ENCODE measurements at places on chromosomes 4 and X.

- DNase-seq, result no peak
These were observed 16.3 kb downstream of the PTTG2 start for GRCh38 chr4:37976507-37976906.

DNA sequence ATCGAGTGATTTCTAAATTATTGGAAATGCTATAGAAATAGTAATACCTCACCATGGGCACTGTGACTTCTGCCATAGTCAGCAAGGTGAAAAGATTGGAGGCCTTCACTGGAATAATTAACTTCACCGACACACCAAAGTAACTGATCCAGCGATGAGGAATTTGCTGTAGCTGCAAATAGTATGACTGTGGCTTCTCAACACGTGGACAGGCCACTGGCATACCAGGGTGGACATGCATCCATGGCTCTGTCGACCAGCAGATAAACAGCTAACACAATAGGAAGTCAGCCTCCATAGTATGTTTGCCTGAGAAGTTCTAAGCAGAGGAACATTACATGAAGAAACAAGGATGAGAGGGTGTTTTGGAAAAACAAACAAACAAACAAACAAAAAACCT lies 10.9 kb upstream of the FAT4 start:
- DNase-seq, result no peak

GRCh38 chr4:188300385-188300784 lies 161.1 kb downstream of the TRIML1 start:
- no peak for DNase-seq

- DNase-seq, result no peak
These were observed 82.5 kb downstream of the FAT4 start for GRCh38 chr4:125397226-125397625.

DNA sequence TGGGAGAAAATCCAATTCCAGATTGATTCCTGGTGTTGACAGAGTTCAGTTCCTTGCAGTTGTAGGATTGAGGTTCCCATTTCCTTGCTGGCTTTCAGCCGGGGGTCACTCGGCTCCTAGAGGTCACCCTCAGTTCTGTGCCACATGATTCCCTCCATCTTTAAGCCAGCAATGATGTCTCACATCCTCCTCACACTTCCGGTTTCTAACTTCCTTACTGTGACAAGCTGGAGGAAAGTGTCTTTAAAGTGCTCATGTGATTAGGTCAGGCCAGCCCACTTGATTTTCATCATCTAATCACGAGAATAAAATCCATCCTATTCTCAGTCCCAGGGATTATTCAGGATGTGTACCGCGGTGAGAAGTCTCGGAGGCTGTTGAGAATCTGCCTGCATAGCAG lies 19.4 kb upstream of the SMIM31 start:
- DNase-seq, result no peak

DNA sequence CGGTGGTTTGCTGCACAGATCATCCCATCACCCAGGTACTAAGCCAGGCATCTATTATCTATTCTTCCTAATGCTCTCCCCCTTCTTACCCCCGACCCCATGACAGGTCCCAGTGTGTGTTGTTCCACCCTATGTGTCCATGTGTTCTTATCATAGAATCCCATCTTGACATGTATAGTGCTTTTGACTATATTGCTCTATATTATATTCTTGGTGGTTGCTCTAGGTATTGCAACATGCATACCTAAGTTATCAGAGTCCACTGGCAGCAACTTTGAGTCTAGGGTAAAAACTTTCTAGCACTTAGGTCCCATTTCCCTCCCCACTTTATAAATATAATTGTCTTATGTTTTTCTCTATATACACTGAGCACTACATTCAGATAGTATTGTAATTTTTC lies 170.3 kb downstream of the TBX22 start:
- no peak for DNase-seq

GRCh38 chr4:48908687-48909086 lies 2.1 kb upstream of the OCIAD2 start:
- no peak for DNase-seq

DNA sequence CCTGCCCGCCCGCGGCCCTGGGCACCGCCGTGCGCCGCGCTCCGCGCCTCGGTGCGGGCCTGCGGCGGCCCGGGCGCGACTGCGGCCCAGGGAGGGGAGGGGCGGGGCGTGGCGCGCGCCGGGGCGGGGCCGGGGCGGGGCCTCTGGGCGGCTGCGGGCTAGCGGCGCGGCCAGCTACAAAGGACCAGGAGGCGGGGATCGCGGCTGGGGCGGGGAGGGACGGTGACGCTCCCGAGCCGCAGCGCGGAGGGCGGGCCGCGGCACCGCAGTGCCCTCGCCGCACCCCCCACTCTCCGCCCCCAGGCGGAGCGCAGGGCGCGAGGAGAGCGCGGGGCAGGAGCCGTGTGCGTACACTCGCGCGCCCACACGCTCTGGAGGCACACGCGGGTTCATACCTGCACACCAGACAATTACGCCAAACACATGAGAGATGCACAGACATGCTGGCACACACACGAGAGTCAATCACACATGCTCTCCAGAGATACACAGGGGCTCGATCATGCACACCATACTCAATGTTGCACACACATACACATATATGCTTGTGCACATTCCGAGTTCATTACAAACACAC lies at the start of gene CRMP1:
Gene CRMP1 (minus strand): TSS at position 83 of the 577 bp plus-strand sequence. CDS start 117 bp downstream, outside the sequence.
- DNase-seq, result no peak

DNA sequence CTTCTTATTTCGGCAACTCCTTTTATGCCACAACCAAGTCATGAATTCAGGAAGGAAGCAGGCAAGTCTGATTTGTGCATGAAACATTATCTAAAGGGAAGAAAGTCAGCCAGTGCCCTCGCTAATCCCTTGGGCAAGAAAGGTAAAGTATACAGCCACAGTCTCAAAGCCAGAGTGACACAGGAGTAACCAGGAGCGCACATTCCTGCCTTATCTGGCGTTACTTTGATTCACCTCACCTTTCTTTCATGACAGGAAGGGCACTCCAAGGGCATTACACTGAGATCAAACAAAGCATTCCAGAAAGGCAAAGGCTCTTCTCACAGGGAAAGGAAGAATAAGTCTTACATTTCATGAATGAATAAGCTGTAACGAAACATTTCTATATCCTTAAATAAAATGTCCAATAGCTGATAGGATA lies 38.8 kb downstream of the FAT1 start:
- no peak for DNase-seq

DNA sequence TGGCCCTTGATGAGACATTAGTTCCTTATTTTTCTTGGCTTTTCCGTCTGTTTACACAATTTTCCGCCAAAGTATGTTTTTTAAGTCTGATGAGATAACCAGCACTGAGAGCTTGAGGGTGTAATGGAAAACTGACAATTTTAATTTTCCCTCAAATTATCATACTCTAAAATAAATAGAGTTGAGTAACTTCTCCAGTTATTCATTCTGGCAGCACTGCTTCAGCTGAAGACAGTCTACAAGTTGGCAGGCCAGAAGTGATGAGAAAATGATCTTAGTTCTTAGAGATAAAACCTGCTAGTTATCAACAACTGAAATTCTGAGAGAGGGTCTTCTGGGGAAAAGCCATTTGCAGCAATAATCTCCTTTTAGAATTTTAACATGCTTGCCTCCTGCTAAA lies 241.6 kb upstream of the TET2 start:
- no peak for DNase-seq

GRCh38 chr4:113080050-113080449 lies 30.6 kb downstream of the ANK2 start:
- DNase-seq, result no peak

DNA sequence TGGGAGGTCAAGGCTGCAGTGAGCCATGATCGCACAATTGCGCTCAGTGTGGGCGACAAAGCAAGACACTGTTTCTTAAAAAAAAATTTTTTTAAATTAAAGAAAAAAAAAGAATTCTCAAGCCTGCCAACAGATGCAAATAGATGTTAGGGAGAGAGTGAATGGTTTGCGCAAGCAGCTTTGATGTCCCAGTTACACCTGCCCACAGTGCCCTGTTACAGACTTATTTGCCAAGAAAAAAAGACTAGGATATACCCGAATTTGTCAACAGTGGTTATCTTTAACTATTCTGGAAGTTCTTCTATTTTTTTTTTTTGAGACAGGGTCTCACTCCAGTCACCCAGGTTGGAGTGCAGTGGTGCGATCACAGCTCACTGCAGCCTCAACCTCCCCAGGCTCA lies 44.3 kb upstream of the UGDH start:
- DNase-seq, result no peak

DNA sequence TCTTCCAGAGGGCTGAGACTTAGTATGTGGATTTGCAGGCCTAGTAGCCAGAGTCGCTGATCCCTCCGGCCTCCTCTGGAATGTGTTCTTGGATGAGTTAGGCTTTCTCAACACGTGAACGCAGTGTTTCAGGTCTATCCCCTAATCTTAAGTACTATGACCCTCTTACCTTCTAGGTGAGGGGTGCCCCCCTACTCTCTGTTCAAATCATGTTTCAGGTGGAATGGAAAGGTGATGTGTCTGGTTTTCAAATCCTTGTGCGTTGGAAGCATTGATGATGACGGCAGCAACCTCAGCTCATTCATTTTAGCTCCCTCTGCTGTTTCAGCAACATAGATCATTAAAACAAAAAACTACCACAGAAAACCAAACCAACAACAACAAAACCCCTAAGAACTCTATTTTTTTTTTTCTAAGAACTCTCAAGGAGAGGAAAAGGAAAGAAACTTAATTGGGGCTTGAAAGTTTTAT lies 56.4 kb downstream of the RWDD4 start:
- no peak for DNase-seq

DNA sequence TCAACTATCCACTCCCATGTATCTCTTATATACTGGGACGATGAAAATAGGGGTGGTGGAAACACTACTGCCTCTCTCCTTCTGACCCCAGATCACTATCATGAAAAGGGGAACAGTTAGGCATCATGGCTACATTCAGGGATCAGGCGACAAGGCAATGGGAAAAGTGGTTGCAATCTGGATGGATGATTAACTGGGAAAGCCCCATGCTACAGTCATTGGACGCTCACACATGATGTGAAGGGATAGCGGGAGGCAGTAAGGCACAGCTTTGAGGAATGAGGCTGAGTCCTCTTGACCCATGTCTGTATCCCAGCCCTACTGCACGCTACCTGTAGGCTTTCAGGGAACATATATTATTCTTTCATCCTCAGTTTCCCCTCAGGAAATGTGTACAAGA lies 10.2 kb downstream of the GASK1B start:
- DNase-seq, result no peak

DNA sequence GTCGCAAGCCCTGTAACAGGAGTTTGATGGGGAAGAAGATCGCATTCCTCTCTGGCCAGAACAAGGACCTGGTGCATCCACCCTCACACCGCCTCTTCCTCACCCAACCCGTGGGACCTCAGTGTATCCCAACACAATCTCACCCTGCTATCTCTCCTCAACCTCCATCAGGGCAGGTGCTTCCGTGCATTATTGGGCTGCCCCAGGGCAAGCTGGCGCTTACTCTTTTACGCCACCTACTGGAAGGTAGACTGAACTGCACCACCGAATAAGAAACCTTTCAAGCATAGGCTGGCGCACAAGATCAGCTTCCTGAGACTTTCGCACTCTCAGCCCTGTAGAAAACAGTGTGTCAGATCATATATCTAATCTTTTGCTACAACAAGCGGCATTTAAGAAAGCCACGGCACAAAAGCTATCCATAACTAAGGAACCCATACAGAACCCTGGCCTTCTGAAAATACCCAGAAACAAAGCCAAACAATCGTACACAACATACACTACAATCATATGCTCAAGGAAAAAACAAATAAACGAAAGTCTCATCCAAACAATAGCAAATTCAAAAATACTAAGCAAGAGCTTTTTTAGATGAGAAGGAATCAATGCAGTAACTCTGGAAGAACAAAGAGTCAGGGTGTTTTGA lies 209.3 kb downstream of the UGT8 start:
- peak; percentile 2 for DNase-seq

GRCh38 chrX:96835660-96836289 lies 47.9 kb upstream of the RPA4 start:
- DNase-seq, result no peak

GRCh38 chr4:26916195-26916594 lies 55.6 kb downstream of the STIM2 start:
- DNase-seq, result no peak

- no peak for DNase-seq
These were observed 63.7 kb downstream of the ANK2 start for GRCh38 chr4:113113151-113113550.

GRCh38 chr4:151469970-151470369 lies 61.0 kb downstream of the FHIP1A start:
- DNase-seq, result no peak

DNA sequence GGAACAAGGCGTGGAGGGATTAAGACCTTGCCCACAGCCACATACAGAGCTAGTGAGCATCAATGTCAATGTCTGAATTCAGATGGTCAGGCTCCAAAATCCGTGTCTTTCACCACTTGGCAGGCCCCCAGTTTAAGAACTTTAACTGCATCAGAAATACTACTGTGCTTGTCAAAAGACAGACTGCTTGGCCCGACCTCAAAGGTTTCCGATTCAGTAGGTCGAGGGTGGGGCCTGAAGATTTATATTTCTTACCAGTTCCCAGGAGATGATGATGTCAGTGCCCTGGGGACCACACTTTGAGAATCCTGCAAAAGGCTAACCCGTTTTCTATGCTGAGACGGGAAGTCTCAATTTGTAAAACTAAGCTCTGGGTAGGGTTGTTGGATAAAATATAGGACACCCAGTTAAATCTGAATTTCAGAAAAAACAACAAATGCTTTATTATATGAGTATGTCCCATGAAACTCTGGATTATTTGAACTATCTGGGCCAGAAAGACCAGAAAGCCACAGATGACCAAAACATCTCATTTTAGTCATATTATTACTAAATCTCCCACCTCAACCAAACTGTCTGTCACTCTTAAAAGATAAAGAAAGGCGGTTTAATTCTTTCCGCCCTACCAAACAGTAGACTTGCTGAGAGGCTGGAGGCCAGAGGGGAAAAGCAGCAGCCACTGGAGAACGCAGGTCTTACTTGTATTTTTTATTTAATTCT lies 42.7 kb downstream of the GATB start:
- no peak for DNase-seq

- no peak for DNase-seq
These were observed 176.3 kb downstream of the ENOX2 start for GRCh38 chrX:130726661-130727060.

DNA sequence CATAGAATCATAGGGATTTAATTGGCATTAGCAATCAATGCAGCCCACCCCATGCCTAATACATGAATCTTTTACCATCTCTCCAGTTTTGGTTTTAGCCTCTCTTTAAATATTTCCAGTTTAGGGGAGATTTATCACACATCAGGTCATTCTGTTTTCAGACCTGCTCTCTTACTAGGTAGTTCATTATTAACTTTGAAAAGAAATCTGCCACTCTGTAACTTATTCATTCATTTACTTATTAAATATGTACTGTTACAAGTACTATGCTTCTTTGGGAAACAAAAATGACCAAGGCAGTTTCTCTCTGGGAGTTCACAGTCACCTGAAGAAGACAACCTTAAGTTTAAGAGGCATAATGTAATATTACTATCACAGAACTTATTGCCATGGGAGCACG lies 62.1 kb downstream of the USO1 start:
- no peak for DNase-seq

DNA sequence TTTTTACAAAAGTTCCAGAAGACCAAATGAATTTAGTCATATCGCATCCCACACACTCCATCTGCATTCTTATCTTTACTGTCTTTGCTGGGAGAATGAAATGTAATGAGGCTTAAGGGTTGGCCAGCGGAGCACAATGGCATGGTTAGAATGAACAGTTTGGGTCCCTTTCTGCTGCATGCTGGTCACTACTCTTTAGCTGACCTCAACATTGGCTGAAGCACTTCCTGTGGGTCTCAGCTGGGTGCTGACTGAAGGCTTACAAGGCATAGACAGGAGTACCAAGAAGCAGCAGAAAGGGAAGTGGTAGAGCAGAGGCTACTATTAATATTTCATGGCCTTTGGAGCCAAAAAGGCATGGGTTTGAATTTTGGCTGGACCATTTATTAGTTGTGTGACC lies 159.4 kb upstream of the GPC4 start:
- DNase-seq, result no peak
